ENCODE measurements at places on chromosomes 2 and 18. TPM values are rescaled to one million over a fixed set of nuclear protein-coding genes. Genes with fewer than 3 reads are reported as not detected.

SP140 gene
- 10.9 TPM for total RNA-seq

TTN gene
- 0.07 TPM for total RNA-seq

DSC3 gene
- total RNA-seq = 9.8 TPM

BCL2 gene
- total RNA-seq = 4.0 TPM

DNA sequence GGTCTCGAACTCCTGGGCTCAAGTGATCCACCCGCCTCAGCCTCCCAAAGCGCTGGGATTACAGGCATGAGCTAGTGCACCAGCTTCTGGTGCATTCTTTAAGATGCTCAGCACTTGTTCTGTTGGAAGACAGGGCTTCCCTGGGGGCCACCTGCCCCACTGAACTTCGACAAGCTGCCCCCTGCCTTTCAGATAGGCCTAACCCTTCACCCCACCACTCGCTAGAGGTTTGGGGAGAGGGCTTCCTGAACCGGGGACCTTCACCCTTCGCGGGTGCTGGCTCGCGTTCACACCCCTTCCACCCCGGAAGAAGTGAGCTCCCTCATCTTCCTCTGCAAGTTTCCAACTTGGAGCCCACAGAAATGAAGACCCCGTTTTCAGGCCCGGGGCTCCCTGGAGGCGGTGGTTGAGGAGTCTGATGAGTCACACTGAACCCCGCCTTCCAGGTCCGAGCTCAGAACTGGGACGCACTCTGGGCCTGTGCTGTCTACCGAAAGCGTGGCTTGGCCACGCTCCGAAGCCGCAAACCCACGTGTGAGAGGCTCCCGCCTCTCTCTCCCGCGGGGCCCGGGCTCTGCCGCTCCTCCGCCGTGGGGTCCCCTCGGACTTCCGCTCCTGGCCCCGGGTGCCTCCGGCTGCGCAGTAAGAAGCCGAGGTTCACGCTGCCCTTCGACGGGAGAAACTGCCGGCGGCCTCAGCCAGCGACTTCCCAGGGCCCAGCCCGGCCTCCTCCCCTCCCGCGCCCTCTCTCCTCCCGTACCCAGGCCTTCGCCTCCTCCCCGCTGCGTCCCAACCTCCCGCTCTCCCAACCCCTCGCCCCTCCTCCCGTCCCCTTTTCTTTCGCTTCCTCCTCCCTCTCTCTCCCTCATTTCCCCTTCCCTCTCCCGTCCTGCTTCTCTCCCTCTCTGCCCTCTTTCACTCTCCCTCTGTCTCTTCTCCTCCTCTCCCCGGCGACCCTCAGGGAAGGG, 47.5 kb upstream of the SP3 start:
- H3K36me3 ChIP-seq = no peaks in the 10 kb centered on the region
- H3K27me3 ChIP-seq = no peaks in the 10 kb centered on the region
- no peak for DNase-seq
- peak overlapping the region; percentile 44 for H3K4me3 ChIP-seq
- no peak overlapping the region for H3K27ac ChIP-seq

TCF23 gene
- not detected for total RNA-seq

DNA sequence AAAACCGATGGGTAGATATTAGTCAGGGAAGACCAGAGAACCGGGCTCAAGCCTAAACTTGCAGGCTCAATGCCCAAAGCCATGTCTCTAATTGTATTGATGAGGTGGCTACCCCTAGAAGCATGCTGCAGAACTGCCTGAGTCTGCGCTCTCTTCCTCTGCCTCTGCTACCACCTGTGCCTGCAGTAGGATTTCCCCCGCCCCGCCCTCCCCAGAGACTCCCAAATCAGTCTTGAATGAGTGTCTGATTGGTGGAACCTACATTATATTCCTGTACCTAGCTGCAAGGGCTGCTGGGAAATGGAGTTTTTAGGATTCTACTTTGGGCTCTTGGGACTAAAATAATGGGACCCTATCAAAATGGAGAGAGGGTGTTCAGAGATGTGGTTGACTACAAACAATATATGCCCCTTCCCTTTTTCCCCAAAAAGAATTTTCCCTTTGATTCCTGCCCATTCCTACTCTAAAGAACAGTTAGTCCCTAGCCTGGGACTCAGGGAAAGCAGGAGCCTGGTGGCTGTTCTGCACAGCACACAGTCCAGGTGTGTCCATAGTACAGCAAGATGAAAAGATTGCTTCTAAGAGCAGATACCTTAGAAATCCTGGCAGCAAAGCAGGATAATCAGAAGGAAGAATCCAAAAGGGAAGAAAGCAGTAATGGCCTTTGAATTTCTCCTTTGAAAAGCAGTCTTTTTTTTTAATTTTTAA, 12.5 kb downstream of the GRP start:
- H3K36me3 ChIP-seq = no peaks in the 10 kb centered on the region
- H3K27me3 ChIP-seq = peaks cover 71% of the 10 kb centered on the region
- H3K27ac ChIP-seq = no peak overlapping the region
- H3K4me3 ChIP-seq = no peak overlapping the region
- H3K4me1 ChIP-seq = no peaks in the 10 kb centered on the region
- DNase-seq = no peak

KCNG3 gene
- total RNA-seq = 0.73 TPM

- H3K27me3 ChIP-seq = no peaks in the 10 kb centered on the region
- no peak for DNase-seq
- peaks cover 38% of the 10 kb centered on the region for H3K4me1 ChIP-seq
- peak overlapping the region; percentile 39 for H3K4me3 ChIP-seq
Measured at GRCh38 chr2:43438858-43439655, 156.8 kb downstream of the THADA start.
